A673 (cell line): ENCODE measurements at places on chromosomes 7 and 10. TPM values are rescaled to one million over a fixed set of nuclear protein-coding genes. Genes with fewer than 3 reads are reported as not detected.

ALDH18A1 gene
- 85.2 and 88.0 TPM in 2 replicates for total RNA-seq

CLCN1 gene
- not detected in 2 replicates for total RNA-seq

DNA sequence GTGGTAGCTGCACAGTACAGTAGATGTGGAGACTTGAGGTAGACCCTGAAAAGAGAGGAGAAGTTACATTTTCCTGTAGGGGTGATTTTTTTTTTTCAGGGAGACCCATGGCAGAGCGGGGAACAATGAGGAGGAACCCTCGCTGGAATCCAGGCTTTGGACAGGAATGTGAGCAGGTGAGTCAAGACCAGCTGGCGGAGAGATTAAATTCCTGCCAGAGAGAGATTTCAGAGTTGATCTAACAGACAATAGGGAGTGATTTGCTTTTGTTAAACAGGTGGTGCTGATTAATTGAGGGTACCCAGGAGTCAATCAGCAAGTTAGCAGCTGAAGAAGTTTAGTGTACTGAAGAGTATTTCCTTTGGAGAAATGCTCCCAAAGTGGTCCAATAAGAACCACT, 41.6 kb upstream of the MINDY3 start:
- no peak for DNase-seq

PLXDC2 gene
- 69.6 and 74.8 TPM in 2 replicates for total RNA-seq

DNA sequence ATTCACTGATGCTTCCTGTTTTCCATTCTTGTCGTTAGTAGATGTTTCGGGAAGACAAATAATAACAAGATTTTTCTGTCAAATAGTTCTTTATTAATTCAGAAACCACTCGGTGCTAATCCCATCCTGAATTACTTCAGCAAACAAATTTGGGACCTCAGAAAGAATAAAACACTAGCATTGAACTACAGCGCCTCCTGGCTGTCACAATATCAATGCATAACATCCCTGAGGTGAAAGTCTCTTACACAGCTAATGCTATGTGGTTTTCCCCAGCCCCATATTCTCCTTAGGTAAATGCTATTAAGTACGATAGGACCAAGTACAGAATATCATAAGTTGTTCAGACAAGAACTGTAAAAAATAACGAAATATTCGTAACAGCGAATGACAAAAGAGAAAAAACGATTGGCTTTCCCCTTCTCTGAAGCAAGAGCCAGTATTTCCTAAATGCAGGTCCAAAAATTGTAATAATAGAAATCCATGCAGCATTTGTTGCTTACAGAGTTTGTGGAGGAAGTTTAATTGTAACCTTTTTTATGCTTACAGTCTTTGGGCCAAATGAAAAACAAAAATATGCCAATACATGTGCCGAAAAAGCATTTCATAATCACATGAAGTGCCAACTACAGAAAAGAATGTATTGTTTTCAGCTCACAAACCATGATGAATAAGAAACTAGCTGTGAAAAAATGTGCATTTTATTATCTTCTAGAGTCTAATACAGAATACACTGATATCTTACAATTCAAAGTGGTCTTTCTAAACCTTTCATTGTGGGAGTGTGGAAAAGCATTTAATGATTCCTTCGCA, 47.3 kb downstream of the MYPN start:
- DNase-seq, result peak; percentile 79
